ENCODE measurements at places on chromosomes 6 and 20. TPM values are rescaled to one million over a fixed set of nuclear protein-coding genes. Genes with fewer than 3 reads are reported as not detected.

The ELOVL2 gene
- 0.89 TPM for total RNA-seq

The MTFR2 gene
- total RNA-seq: 0.30 TPM

The PTK6 gene
- 0.18 TPM for total RNA-seq

The PGM3 gene
- total RNA-seq: 279 TPM

The VPS52 gene
- total RNA-seq: 32.4 TPM

The ANKRD6 gene
- 3.9 TPM for total RNA-seq

The CFB gene
- total RNA-seq: 28.8 TPM

The SOD2 gene
- 902 TPM for total RNA-seq

The HCRTR2 gene
- total RNA-seq: not detected

The ATP5F1E gene
- total RNA-seq: 19.4 TPM

The LGSN gene
- total RNA-seq: not detected

The HUS1B gene
- total RNA-seq: 1.7 TPM

The LYRM2 gene
- total RNA-seq: 26.7 TPM

The RNF144B gene
- total RNA-seq: 0.74 TPM

The DEFB132 gene
- total RNA-seq: not detected

The PI16 gene
- 0.59 TPM for total RNA-seq

The ME1 gene
- total RNA-seq: 48.9 TPM

The GDAP1L1 gene
- not detected for total RNA-seq

The PRKN gene
- total RNA-seq: 0.30 TPM

The PLTP gene
- 17.8 TPM for total RNA-seq

The SAYSD1 gene
- 5.3 TPM for total RNA-seq

The TFAP2D gene
- total RNA-seq: not detected

The MCM8 gene
- 3.9 TPM for total RNA-seq

The EFCAB8 gene
- under 0.01 TPM for total RNA-seq

The PACRG gene
- not detected for total RNA-seq

The NCOA6 gene
- 3.3 TPM for total RNA-seq

The PM20D2 gene
- 2.1 TPM for total RNA-seq

The SEMG1 gene
- not detected for total RNA-seq

The ADGRB3 gene
- not detected for total RNA-seq

The ZNFX1 gene
- total RNA-seq: 44.2 TPM

The NRSN1 gene
- not detected for total RNA-seq

All from smooth muscle cell of the umbilical artery (primary cell).